Right hindlimb (tissue), 1 donor: ENCODE measurements at places on chromosomes 16 and 17.

DNA sequence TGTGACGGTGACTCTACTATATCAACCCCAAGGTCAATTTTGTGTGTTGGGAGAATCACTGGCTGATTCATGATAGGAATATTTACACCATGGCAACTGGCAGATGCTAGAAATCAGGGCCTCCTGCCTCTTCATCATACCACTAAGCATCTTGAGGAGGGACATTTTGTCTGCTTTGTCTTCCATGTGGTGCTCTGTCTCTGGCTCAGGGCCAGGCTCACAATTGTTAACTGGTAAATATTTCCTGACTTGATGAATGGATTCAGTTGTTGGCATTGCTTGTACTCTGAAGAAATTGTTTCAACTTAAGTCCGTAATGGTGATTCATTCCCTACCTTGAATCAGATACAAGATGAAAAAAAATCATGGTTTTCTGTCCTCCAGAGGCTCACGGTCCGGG is 292.7 kb downstream of the HAPSTR1 start:
- no peak for DNase-seq

DNA sequence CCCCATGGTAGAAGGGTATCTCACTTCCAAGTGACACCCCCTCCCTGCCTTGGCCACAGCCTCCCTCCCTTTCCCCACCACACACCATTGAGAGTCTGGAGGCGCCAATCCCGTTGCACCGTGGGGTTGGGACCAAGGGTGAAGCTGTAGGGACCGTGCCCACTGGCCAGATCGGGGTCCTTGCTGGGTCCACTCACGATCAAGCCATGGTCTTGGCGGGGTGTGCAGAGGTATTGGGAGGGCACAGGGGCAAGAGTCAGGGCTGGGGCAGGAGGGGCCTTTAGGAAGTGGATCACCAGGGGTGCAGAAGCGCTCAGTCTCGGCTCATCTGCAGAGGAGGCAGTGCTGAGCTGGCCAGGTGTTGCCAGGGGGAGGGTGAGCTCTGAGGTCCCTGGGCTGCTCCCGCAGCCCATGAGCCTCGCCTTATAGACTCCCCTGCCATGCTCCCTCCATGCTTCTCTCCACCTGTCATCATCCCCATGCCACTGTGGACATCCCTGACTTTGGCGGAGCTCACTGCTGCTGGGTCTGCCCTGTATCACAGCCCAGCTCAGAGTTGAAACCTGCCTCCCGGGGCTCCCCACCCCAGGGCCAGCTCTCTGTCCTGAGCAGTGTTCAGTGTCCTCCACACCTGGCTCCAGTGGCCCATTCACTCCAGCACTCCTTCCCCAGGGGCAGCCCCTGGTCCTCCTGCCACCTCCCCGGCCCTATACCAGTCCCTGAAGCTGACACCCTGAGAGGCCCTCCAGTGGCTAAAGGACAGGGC is 8.3 kb downstream of the CDH16 start:
- no peak for DNase-seq

DNA sequence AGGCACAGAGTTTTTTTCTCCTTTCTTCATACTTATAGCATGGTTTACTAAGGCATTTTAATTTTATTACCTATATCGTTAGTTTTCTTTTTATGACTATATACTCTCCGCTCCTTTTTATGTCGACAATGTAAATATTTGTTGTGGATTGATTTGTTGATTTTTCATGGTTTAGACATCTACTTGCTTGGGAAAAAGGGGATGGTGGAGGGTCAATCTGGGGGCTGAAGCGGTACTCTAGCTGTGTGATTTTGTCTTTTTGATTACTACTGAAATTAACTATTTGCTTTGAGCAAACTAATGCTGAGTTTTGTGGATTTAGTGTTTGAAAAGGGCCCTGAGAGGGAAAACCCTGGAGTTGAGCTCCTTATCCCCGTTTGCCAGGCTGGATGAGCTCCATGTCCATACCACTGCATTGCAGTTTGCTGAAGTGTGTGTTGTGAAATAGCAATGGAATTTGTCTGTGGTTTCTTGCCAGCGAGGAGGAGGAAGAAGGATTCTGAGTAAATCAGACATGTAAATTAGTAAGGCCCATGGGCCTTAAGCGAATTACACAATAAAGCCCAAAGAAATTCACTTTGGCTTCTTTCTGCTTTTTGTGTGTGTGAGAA is 72.0 kb downstream of the FTO start:
- DNase-seq, result peak; percentile 42

DNA sequence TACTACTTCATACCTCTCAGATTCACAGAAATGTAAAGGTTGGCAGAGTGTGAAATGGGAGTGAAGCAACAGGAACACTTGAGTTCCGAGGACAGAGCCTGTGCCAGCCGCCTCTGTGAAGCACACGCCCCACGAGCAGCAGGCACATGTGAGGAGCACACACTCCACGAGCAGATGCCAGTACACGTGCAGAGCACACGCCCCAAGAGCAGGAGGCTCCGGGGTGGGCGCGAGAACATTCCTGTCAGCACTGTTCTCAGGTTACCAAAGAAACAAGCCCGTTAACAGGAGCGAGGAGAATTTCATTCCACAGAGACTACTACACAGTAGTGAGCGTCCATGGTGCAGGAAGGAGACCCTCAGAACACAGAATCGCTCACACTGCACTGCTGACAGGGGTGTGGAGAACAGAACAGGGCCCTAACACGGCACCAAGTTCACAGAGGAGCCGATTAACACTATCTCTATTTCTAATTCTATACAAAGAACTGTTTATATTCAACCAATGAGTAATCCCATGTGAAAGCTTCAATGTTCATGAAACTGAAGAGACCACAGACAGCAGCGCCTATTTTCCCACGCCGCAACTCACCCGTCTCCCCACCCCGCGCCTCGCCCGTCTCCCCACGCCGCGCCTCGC is 40.1 kb downstream of the KLHDC4 start:
- no peak for DNase-seq

DNA sequence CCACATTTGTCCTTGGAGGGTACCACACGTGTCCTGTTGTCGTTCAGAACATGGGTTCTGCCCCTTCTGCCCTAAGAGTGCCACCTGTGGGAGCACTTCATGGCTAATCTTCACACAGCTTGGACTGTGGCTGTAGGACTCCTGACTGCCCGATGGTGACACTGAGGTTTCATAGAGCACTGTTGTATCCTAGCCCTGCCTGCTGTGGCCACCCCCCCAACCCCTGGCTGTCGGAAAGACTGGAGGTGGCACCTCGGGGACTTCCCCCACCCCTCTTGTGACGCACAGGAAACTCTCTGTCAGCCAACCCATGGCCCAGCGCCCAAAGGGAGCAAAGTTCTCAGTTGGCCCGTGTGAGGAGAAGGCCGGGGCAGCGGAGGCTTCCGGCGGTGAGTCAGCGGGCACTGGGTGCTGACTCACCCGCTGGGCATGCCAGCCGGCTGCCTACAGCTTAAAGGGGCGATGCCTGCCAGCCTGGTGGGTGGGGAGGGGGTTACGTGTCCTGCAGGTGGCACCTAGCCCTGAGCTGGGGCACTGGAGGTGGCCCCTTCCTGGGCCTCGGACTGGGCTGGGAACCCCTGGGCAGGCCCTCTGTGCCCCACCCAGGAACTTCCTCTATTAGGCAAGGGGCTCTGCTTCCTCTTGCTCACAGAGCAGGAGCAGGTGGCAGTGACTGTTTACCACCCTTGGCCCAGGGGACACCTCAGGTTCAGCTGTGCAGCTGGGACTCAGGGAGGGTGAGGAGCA is 3.4 kb downstream of the MAP2K3 start:
- DNase-seq, result peak; percentile 90
